ENCODE measurements at places on chromosomes 7 and 10. TPM values are rescaled to one million over a fixed set of nuclear protein-coding genes. Genes with fewer than 3 reads are reported as not detected.

Gene EPHB6
- total RNA-seq = 11.0 TPM

GRCh38 chr7:135842446-135843179, 94.0 kb upstream of the FAM180A start:
- DNase-seq = no peak

DNA sequence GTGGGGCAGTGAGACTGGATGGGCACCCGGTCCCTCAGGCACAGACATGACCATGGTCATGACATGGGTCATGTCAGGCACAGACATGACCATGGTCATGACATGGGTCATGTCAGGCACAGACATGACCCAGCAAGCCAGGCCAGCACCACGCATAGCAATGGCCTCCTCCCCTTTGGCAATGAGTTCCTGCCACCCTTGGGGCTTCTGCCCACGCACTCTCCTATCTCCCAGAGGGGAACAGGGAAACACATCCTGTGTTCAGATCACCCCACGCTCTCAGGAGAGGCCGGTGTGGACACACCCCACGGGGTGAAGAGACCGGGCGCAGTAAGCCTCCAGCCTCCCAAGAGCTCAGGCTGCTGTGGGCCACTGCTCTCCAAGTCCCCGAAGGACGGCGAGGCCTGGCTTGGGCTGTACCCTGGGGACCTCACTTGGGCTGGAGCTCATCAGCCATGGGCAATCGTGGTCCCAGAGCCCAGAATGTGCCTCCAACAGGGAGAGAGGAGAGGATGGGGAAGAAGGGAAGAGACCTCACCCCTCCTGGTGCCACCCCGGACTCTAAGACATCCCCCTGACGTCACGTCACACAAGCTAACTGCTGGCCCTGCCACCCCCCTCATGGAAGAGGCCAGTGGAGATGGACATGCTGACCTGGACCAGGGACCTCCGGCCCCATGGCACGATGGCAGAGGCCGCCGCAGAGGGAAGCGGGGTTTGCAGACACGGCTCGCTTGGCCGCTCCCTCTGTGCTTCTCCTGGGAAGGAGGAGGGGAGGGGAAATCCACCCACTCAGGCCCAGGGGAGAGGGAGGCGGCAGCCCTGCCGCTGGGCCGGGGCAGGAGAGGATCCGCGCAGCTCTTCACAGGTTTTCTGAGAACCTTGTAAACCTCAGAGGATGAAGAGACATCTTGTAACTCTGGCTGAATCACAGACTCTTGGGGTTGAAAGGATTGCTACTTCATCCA, 269.6 kb downstream of the ELFN1 start:
- peak; percentile 49 for DNase-seq

- DNase-seq = no peak
Measured at GRCh38 chr10:96672481-96673175, 47.7 kb downstream of the PIK3AP1 start.

- DNase-seq = no peak
Measured at GRCh38 chr7:38929460-38930171, 20.6 kb upstream of the VPS41 start.

Gene SPDYE16
- 0.19 TPM for total RNA-seq

DNA sequence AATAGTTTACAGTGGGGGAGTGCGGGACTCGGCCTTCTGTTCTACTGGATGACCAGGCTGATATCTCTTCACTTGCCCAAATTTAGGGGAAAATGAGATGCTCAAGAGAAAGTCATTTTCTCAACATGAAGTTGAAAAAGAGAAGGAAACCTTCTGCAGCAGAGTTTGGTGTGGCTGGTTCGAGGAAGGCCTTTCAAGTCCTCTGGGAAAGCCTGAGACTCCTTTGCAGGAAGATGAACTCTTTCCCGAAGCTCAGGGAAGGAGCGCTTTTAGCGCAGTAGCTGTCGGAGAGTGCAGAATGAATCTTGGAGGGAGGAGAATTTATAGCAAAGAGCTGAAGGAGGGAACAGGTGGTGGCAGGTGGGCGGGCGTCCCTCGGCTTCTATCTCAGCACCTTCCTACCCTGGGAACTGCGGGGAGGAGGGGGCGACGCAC, at the start of gene ATOH7:
Gene ATOH7 (minus strand): TSS at position 297 of the 435 bp plus-strand sequence. CDS start 436 bp downstream, outside the sequence.
- DNase-seq = no peak

Data from activated CD4-positive, alpha-beta memory T cell treated with anti-CD3 and anti-CD28 coated beads for 36 hours (primary cell).